RPMI7951 (cell line): ENCODE measurements at places on chromosomes 7 and 10. TPM values are rescaled to one million over a fixed set of nuclear protein-coding genes. Genes with fewer than 3 reads are reported as not detected.

TFEC gene
- total RNA-seq, result under 0.01 TPM in 1 of 2 replicates, not detected in the other

ZNF107 gene
- total RNA-seq, result 4.8 and 7.3 TPM in 2 replicates

ATRNL1 gene
- total RNA-seq, result 0.12 and 0.39 TPM in 2 replicates

TSPAN14 gene
- total RNA-seq, result 56.4 and 67.0 TPM in 2 replicates

DNA sequence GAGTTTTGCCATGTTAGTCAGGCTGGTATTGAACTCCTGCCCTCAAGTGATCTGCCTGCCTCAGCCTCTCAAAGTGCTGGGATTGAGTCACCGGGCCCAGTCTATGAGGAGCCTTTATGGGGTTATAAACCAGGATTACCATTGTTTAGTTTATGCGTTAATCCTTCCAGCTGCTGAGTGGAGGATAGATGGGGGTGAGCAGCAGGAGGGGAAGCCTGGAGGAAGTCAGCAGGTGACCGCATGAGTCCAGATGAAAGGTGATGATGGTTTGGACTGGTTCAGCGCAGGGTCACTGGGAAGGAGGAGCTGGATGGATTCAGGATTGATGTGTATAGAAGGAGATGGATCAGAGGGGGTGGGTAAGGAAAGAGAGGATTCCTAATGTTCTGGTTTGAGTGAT is 197.1 kb downstream of the ADAM12 start:
- no peak for DNase-seq
